Spleen (tissue), 13 donors: ENCODE measurements at places on chromosomes 1 and 21. TPM values are rescaled to one million over a fixed set of nuclear protein-coding genes. Genes with fewer than 3 reads are reported as not detected.
A peak's percentile ranks its signal among the peaks of the same experiment; 100 is the strongest.

GRCh38 chr1:11281518-11282331, 8.7 kb downstream of the UBIAD1 start:
- no peak for DNase-seq

The GPA33 gene
- total RNA-seq = 1.0 TPM

The MAP1LC3C gene
- total RNA-seq = not detected

DNA sequence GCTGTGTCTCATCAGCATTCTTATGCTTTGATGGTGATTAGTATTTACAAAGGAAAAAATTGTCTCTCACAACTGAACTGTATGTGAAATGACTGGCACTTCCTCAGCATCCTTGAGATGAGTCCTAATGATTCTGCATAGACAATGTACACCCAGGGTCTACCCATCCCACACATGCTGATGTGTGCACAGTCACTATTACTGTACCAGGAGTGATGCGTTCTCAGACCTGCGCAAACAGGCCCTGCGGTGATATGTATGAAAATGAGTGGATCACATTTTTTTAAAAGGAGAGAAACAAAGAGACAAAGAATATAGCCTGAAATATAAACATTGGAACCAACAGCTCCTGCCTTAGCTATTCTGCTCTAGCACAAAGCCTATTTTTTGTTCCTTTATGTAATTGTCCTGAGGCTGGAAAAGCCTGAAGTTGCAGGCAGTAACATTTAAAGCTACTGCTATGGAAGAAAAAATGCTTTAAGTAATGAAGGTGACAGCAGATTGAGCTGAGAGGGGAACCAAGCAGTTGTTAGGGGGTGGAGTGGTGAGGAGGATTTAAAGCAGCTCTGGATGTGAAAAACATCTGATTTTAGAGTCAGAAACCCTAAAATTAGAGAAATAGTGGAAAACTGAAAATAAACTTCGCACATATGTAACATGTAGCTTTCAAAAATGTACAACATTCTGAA, 5.5 kb downstream of the RCAN1 start:
- no peak for DNase-seq

DNA sequence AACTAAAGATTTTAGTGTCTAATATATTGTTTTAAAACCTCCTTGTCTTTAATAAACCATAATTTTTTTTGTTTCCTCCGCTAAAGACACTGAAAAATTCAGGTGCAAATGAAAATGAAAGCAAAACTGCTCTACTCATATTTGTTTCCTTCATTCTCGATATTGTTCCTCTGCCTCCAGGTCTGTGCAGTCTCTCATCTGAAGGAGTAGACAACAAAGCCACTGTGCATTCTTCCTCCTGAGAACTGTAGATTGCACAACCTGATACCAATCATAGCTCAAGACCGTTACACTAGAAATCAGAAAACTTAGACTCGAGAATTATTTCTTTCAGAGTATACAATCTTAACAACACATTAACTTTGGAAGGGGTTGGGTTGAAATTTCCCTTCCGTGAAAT, 373.1 kb upstream of the CXADR start:
- no peak for DNase-seq

DNA sequence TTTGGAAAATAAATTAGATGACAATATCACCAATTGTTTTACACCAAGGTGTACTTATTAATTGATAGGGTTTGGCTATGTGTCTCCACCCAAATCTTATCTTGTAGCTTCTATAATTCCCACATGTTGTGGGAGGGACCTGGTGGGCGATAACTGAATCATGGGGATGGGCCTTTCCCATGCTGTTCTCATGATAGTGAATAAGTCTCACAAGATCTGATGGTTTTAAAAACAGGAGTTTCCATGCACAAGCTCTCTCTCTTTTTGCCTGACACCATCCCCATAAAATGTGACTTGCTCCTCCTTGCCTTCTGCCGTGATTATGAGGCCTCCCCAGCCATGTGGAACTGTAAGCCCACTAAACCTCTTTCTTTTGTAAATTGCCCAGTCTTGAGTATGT, 131.0 kb upstream of the LMO4 start:
- no peak for DNase-seq

DNA sequence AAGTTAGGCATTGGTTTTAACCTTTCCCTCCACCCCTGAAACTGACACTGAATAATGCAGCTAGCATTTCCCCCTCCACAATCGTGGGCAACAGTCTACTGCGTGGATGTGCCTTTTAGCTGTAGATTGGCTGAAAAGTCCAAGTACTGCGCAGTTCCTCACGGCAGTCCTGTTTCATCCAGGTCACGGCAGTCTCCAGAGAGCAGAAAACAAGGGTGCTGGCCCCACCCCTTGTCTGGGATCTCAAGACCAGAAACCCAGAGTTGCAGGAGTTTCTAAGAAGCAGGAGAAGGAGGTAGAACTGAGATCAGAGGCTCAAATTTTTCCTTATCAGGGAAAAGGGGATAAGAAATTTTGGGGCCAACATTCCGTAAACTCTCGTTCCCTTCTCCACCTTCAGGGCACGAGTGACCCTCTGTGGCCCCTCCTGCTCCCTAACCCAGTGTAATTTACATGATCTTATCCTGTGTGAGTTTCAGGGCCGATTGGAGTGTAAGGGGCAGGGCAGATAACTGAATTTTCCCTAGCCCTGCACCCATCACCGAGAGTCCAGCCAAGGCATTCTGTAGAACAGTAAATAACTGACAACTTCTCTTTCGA, 25.9 kb upstream of the PLA2G2C start:
- DNase-seq = no peak

DNA sequence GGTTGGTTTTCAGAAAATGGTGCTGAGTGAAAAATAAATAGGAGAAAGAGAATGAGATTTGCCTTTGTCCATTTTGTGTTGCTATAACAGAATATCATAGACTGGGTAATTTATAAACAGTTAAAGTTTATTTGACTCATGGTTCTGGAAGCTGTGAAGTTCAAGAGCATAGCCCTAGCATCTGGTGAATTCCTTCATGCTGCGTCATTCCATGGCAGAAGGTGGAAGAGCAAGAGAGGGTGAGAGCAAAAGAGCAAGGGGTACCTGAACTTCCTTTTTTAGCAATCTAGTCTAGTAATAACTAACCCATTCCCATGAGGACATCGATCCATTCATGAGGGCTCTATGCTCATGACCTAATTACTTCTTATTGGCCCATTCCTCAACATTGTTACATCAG, 209.1 kb upstream of the ZP4 start:
- DNase-seq = no peak

- no peak for DNase-seq
Observed at GRCh38 chr1:208089761-208090370, 154.3 kb downstream of the PLXNA2 start.

The F5 gene
- total RNA-seq = 7.2 TPM

- DNase-seq = no peak
Observed at GRCh38 chr1:17603091-17603841, 63.8 kb downstream of the ARHGEF10L start.

- no peak for DNase-seq
Observed at GRCh38 chr1:217889401-217889800, 258.3 kb downstream of the SPATA17 start.

The PTCH2 gene
- 1.4 TPM for total RNA-seq

DNA sequence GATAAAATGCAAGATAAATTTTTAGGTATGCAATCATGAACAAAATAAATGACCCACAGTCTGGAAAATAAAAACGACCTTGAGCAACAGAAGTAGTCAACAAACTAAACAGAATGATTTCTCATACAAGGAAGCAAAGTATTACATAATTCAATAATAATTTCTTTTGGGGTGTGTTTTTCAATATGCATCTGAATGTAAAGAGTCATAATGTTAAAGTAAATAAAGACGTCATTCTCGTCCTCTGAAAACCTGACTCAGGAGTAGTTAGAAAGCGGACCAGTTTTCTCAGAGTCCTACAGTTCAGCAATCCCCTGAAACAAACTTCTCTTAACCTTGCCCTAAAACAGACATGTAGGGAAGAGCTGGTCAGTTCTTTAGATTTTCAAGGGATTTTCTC, 18.6 kb downstream of the CDC42BPA start:
- DNase-seq = no peak

GRCh38 chr1:82042306-82043060, 241.7 kb downstream of the ADGRL2 start:
- no peak for DNase-seq

GRCh38 chr1:9653491-9654050, 2.0 kb downstream of the PIK3CD start:
- no peak for DNase-seq

DNA sequence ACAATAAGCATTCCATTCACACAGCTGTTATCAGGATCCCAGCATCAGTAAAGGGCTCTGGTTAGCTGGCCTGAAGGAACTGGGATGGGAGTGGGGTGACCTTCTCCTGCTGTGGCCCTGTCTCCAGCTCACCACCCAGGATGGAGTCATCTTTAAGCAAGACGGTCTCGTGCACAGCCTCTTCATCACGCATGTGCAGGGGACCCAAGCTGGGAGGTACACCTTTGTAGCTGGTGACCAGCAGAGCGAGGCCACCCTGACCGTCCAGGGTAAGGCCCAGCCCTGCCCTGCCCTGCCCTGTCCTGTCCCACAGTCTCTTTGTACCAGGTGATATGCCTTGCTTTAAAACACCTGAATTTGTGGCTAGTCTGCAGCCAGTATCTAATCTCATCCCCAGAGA, 24.3 kb downstream of the IGFN1 start:
- DNase-seq = peak; percentile 50

DNA sequence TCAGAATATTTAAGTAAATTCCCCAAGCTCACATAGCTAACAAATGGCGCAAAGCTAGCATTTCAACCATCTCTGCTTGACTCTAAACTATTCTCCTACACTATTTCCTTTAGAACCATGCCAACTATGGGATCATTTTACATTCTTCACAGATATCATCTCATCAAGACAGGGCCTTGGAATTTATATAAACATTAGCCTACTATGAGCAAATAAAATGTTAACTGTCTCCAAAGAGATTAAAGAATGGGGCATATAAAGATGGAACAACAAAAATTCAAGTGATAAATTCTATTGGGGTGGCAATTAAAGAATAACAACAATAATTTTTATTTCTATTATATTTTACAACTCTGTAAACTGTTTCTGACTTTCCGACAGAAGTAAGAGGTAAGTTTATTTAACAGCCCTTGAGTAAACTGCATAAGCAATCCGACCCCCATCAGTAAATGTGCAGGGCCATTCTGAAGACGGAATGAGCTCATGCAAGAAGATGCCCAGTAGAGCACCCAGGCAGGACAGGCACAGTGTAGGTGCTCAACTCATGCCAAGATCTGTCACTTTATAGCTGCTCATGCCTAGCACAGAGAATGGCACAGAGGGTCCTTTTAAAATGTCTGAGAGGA, 261.9 kb downstream of the VAV3 start:
- no peak for DNase-seq

DNA sequence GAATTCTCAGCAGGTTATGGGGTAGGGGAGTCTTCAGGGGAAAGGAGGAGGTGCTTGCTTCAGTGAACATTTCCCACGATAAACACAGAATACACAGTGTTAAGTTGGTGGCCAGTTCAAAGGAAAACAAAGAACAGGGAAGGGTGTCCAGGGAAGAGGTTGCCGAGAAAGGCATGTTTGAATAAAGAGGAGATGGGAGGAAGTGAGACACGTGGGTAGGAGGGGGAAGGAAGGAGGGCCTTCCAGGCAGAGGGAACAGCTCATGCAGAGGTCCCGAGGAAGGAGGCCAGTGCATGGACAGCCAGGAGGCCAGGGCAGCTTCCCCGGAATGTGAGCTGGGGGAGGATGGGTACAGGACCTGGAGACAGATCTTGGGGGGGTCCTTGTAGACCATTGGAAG, 130.3 kb upstream of the TMEM51 start:
- no peak for DNase-seq

GRCh38 chr1:56301791-56302190, 277.6 kb downstream of the PLPP3 start:
- DNase-seq = no peak
